ENCODE measurements at places on chromosomes 2 and 18. TPM values are rescaled to one million over a fixed set of nuclear protein-coding genes. Genes with fewer than 3 reads are reported as not detected.
A peak's percentile ranks its signal among the peaks of the same experiment; 100 is the strongest.

- DNase-seq = no peak
These were observed 37.5 kb upstream of the PGAP1 start for GRCh38 chr2:196963961-196964360.

DNA sequence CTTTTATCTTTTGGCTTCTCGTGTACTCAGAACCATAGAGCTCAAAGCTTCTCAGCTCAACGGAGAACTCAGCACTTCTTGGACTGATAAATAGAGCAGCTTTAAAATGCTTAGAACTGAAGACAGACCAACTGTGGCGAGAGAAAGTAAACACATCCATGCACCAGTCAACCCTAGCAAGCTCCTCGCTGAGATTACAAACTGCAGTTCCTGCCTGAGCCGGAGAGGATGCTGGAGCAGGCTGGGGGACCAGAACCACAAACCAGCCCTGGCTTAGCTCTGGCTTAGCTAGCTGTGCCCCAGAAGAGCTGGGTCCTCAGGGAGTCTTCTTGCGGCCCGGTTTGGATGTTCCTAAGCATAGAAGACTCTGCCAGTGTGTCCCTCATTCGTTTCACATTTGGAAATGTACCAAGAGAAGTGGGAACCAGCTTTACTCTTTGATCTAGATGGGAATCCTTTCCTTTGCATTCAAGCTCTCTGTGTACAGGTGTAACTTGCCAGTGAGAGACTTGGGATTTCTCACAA is 5.6 kb downstream of the PAX8 start:
- DNase-seq = peak; percentile 69

- DNase-seq = no peak
These were observed 54.7 kb downstream of the UGGT1 start for GRCh38 chr2:128145651-128146050.

The MOCOS gene
- 3.7 TPM for total RNA-seq

The DCDC2C gene
- total RNA-seq = not detected

GRCh38 chr2:216698293-216698692 is 2.9 kb upstream of the IGFBP5 start:
- DNase-seq = no peak

DNA sequence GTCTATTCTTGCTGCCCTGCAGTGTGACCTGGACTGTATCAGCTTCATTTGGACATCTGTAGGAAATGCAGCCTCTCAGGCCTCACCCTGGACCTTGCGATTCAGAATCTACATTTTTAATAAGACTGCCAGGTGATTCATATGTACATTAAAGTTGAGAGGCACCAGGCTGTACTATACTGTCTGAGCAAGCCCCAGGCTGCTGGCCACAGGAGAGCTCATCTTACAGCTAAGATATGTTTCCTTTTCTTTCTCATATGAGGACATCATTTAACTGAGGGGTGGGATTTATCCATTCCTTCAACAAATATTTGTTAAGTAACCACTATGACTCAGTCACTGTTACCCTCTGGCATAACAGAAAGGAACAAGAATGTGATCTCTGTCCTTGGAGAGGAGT is 78.2 kb upstream of the GCFC2 start:
- DNase-seq = no peak

DNA sequence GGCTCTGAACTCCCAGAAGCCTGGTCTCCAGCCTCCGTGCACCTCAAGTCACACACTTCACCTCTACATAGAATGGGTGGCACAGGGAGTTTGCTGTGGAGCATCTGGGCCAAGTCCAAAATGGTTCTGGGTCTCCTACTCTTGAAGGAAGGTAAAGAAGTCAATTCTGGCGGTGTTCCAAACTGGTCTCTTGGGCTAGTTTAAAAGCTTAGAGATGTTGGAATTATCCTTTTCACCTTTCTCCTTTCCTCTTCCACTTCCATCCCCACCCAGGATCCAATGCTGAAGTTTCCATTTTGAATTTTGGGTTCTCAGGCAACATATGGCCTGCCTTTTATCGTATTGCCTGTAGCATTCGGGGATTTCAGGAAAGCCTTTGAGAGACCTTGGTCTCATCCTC is 325.2 kb downstream of the PDE11A start:
- no peak for DNase-seq

The OTOS gene
- not detected for total RNA-seq

- peak; percentile 79 for DNase-seq
These were observed 143.0 kb downstream of the ZNF516 start for GRCh38 chr18:76351961-76352581.

- DNase-seq = no peak
These were observed 77.9 kb upstream of the MCFD2 start for GRCh38 chr2:46993501-46993900.

The MOGAT1 gene
- not detected for total RNA-seq

GRCh38 chr2:168203762-168204693 is 43.4 kb downstream of the STK39 start:
- no peak for DNase-seq

- DNase-seq = no peak
These were observed 21.6 kb downstream of the DNMT3A start for GRCh38 chr2:25320077-25320476.

- peak; percentile 19 for DNase-seq
These were observed 53.5 kb upstream of the RMDN2 start for GRCh38 chr2:37871456-37872191.

GRCh38 chr2:4831751-4832150 is 860.4 kb upstream of the SOX11 start:
- DNase-seq = no peak

GRCh38 chr2:18900691-18901141 is 311.3 kb upstream of the NT5C1B start:
- DNase-seq = no peak

GRCh38 chr18:57077786-57078552 is 68.9 kb upstream of the BOD1L2 start:
- no peak for DNase-seq

The CXCR1 gene
- total RNA-seq = not detected

GRCh38 chr2:65228263-65228750 is 676 bp downstream of the ACTR2 start:
- peak; percentile 74 for DNase-seq

DNA sequence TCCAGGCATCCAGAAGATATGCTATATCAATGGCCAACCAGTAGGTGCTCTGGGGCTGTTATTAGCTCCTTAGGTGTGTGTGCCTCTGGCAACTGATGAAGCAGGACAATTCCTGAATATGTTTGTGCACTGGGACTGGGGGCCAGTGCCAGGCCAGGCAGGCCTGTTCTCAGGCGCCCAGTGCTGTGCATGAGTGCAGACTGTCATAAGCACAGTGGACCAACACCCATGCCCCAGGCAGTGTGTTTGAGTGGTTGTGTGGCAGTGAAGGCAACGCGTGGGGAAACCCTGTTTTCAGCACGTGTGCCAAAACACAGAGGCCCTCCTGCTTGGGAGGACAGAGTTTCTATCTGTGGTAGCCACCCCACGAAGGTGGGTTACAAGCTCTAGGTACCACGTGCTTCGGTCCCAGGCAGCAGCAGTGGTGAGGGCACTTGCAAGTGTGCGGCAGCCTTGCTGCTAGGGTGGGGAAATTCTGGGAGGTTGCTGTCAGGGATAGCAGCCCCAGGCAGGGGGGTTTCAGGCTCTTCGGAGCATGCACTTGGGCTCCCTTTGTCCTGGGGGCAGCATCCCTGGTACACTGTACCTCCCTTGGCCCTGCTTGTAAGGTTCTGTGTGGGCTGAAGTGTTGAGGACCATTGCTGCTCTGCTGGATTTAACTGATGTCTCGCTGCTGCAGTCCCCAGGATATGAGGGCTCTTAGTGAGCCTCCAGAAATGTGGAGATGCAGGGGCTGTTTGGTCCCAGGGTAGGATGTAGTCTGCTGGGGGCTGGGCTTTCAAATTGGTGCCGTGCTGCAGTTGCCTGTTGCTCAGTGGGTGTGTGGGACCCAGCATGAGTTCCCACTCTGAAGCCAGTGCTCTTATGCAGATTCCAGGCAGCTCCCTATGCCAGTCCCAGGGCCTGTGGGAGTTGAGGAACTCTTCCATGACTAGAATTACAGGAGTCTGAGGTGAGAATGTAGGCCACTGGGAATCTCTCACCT is 280.9 kb downstream of the RPRM start:
- DNase-seq = no peak

DNA sequence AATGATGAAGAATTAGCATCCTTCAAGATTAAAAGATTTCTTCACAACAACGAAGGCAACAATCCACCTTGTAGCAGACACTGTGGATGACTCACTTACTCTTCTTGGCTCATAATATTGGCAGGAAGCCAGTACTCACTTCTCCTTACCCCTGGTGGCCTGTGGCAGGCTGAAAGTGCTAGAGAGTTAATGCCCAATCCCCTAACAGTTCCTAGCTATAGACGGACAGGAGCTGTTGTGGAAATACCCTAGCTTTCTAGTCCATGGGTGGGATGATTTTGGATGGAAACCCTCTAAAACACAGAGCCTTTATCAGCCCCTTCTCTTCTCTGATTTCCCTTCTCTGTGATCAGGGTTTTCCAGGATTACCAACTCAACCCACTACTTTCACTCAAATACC is 128.6 kb upstream of the NYAP2 start:
- peak; percentile 49 for DNase-seq

The ANKRD62 gene
- total RNA-seq = not detected

GRCh38 chr2:38791744-38792143 is 13.7 kb downstream of the GEMIN6 start:
- DNase-seq = no peak

DNA sequence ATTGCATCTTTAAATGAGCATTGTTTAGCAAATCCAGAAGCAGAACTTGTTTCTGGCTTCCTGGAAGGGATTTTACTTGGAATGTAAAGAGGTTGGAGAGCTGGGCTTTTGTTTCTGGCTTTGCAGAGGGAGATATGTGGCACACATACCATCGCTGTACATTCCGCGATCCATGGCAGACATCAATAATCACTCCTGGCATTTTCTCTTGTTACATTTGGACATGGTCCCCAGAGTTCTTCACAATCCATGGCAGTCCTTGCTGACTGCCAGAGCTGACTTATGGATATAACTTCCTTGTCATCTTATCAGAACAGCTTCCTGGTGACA is 445.6 kb upstream of the SPRED2 start:
- no peak for DNase-seq

The ADCY3 gene
- 16.9 TPM for total RNA-seq

The HOXD8 gene
- total RNA-seq = 22.0 TPM

DNA sequence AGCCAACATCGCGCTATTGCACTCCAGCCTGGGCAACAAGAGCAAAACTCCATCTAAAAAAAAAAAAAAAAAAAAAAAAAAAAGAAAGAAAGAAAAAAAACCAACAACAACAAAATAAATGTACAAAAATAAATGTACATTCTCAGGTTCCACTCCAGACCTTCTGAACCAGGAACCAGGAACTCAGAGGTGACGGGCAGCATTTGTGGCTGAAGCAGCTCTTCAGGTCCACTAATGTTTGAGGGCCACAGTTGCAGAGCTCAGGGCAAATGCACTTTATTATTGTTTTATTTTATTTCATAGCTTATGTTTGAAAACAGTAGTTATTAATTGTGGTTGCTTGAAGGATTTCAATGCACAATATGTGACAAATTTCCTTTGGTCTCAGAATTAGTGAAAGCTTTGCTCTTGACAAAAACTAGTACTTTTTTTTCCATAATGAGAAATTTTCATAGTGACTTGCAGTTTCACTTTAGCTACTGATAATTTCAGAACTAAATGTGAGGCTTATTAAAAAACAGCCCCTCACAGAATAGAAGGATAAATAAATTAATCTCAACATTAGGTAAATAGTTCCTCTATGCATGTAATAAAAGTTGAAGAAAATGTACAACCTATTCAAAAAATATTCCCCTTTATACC is 378.4 kb upstream of the SPHKAP start:
- DNase-seq = no peak

The SMAD4 gene
- total RNA-seq = 39.4 TPM

DNA sequence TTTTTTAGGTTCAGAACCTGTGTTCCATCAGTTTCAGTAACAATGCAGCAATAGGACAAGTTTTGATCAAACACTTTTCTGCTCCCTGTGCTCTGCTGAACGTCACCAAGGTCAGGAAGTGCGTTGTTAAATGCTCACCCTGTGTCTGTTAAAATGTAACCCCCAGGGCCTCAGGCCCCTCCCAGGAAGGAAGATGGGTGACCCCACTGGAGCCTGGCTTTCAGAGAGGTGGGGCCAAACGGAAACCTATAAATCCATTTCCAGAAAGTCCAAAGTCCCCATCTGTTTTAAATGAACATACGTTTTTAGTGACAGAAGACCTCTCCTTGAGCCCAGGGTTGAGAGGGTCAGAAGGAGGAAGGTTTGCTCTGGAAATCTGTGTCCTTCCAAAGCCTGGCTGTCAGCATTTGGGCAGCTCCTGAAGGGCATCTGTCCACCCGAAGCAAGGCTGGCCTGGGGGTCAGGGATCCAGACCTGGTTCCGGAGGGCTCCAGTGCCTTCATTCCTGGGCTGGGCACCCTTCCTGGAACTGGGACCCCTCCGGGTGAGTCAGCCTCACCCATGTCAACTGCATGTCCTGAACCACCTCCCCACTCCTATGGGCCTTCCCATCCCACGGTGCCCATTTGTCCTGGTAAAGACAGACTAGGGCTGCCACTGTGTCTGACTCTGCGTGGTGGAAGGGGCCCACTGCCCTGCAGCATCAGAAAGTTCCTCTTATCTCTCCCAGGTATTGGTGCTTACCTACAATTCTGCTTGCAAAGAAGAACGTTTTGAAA is 117.4 kb upstream of the COPS8 start:
- DNase-seq = no peak

The SERPINB12 gene
- not detected for total RNA-seq

The GCG gene
- total RNA-seq = not detected

The PJVK gene
- 0.64 TPM for total RNA-seq

- DNase-seq = no peak
These were observed 212.5 kb downstream of the NBAS start for GRCh38 chr2:15348636-15349035.

DNA sequence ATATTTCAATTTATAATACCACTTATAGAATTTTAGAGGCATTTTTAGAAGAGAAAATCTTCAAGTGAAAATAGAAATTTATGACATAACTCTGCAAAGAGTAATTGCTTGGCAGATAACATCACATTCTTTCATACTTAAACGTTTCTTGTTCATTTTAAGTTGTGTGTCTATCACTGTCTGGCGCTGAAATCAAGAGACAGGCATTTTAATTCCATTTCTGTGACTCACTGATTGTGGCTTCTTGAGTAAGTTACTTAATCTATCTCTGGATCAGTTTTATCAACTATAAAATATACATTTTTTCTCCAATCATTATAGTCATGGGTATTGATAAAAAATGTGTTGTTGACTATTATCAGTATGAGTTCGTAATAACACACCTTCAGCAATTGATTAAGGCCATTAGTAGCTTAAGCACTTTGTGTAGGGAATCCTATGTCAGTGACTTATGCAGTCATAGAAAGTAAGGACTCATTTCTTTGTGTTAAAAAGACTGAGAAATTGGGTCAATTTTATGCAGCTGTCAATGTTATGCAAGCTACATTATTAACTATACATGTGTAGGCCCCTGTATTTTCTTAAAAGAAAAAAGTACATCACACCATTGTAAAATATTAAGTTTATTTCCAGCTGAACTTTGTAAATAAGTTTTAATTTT is 497.3 kb downstream of the CCDC85A start:
- DNase-seq = no peak

DNA sequence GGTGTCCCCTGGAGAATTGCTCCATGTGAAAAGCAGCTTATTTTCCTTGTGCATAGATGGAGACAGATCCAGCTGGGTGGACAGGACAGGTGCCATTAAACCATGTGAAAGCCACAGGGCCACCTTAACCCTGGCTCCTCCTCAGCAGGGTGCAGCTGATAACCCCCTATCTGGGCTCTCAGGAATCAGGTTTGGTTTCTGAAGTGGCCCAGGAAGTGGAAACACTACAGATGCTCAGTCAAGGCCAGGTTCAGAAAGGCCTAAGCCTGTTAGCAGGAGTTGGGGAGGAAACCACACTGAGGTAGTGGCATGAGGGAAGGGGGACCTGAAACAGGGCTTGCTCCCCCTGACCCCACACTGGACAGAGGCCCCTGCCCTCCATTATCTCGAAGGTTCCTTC is 217.0 kb downstream of the SPP2 start:
- no peak for DNase-seq

The UCN gene
- 5.3 TPM for total RNA-seq

Data from Caki2 (cell line).